ENCODE measurements at places on chromosomes 4 and X. TPM values are rescaled to one million over a fixed set of nuclear protein-coding genes. Genes with fewer than 3 reads are reported as not detected.

GRCh38 chrX:2360731-2361130 lies 140.0 kb downstream of the DHRSX start:
- no peak for DNase-seq
- no peak overlapping the region for H3K27ac ChIP-seq
- H3K27me3 ChIP-seq: no peaks in the 10 kb centered on the region
- no peak overlapping the region for H3K4me3 ChIP-seq

GRCh38 chr4:106315968-106316772 lies at the start of the genes AIMP1 and TBCK:
AIMP1 (plus strand) TSS chr4:106316550; CDS start chr4:106325010, 8,460 bp downstream.
TBCK (minus strand) TSS chr4:106316209; CDS start chr4:106308960, 7,249 bp downstream.
- H3K36me3 ChIP-seq: no peaks in the 10 kb centered on the region
- peak within 1 kb of the TSS; percentile 99 for H3K27ac ChIP-seq
- peaks cover 27% of the 10 kb centered on the region for H3K4me1 ChIP-seq
- peak; percentile 90 for DNase-seq
- H3K27me3 ChIP-seq: no peaks in the 10 kb centered on the region

- no peaks in the 10 kb centered on the region for H3K4me1 ChIP-seq
- H3K36me3 ChIP-seq: no peaks in the 10 kb centered on the region
- no peak for DNase-seq
- no peaks in the 10 kb centered on the region for H3K27me3 ChIP-seq
- H3K4me3 ChIP-seq: no peak overlapping the region
These were observed 48.4 kb downstream of the ZBTB49 start for GRCh38 chr4:4338210-4339001.

GRCh38 chrX:31555506-31555905 lies 483.7 kb upstream of the FTHL17 start:
- no peak overlapping the region for H3K4me3 ChIP-seq
- no peaks in the 10 kb centered on the region for H3K36me3 ChIP-seq
- no peaks in the 10 kb centered on the region for H3K4me1 ChIP-seq
- no peaks in the 10 kb centered on the region for H3K27me3 ChIP-seq
- DNase-seq: no peak
- no peak overlapping the region for H3K27ac ChIP-seq

- no peak overlapping the region for H3K27ac ChIP-seq
- no peak for DNase-seq
- H3K36me3 ChIP-seq: no peaks in the 10 kb centered on the region
- no peaks in the 10 kb centered on the region for H3K27me3 ChIP-seq
These were observed 657.2 kb upstream of the DIAPH2 start for GRCh38 chrX:96027407-96027806.

GRCh38 chrX:153714256-153714655 lies 9.9 kb downstream of the BCAP31 start:
- H3K27me3 ChIP-seq: no peaks in the 10 kb centered on the region
- no peak overlapping the region for H3K27ac ChIP-seq
- H3K36me3 ChIP-seq: peaks cover 18% of the 10 kb centered on the region
- no peak overlapping the region for H3K4me3 ChIP-seq
- no peak for DNase-seq
- no peaks in the 10 kb centered on the region for H3K4me1 ChIP-seq

DNA sequence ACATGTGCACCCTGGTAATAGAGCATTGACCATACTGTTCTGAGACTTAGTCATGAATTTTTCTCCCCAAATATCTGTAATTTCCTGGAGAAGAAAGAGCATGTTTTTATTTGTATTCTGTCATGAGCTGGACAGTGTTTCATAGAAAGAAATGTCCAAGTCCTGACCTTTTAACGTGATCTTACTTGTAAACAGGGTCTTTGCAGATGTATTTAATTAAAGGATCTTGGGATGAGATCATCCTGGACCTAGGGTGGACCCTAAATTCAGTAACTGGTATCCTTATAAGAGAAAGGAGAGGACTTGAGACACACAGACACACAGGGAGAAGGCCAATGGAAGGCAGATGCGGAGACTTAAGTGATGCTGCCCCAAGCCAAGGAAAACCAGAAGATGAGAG lies 3.6 kb downstream of the ADGRA3 start:
- H3K4me1 ChIP-seq: peaks cover 3% of the 10 kb centered on the region
- no peak overlapping the region for H3K27ac ChIP-seq
- no peaks in the 10 kb centered on the region for H3K27me3 ChIP-seq
- DNase-seq: no peak

DNA sequence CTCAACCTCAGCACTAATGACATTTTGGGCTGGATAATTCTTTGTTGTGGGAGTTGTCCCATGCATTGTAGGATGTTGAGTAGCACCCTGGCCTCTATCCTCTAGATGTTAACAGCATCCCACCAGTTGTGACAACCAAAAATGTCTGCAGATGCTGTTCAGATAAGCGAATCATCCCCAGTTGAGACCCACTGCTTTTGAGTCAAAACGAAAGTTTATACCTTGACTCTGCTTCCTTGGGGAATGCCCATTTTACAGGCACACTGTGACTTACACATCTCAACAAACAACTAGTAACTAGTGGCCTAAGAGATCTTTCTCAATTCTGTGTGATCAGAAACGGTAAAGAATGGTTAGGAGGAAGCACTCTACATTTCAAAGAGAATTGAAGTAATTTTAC lies 37.0 kb downstream of the SEPSECS start:
- no peak overlapping the region for H3K4me3 ChIP-seq
- H3K27ac ChIP-seq: no peak overlapping the region
- no peaks in the 10 kb centered on the region for H3K4me1 ChIP-seq
- H3K36me3 ChIP-seq: peaks cover 12% of the 10 kb centered on the region

DNA sequence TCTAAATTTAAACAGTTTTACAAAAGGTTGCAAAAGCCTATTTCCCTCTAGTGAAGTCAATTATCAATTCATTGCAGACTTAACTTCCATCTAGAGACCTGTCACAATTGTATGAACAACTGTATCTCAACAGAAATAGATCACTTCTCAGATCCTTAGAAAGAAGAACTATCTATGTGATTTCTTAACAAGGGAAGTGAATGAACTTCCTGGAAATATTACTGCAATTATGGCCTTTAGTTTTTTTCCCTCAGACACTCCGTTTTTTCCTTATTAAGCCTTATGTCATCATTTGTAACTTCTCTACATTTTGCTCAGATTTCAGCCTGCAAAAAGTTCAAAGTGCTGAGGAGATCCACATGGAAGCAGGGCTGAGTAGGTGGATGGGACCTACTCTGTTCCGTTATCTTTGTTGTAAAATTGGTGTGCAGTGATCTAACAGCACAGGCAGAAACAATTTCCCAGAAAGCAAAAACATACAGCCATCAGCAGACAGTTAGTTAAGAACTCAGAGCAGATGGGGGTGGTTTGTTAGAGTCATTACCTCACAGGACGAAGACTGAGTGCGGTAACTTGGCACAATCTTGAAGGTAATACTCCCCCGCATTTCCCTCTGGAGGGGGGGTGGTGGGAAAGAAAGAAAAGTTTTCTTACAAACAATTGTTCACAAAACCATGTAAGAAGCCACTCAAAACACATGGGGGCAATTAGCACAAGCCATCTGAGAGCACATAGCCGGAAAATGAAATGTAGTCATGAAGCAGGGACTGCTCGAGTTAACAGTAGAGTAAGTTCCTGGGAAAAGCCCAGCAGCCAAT lies 112.3 kb downstream of the NYX start:
- no peak for DNase-seq
- H3K4me1 ChIP-seq: peaks cover 7% of the 10 kb centered on the region
- no peaks in the 10 kb centered on the region for H3K36me3 ChIP-seq
- H3K27me3 ChIP-seq: no peaks in the 10 kb centered on the region

DNA sequence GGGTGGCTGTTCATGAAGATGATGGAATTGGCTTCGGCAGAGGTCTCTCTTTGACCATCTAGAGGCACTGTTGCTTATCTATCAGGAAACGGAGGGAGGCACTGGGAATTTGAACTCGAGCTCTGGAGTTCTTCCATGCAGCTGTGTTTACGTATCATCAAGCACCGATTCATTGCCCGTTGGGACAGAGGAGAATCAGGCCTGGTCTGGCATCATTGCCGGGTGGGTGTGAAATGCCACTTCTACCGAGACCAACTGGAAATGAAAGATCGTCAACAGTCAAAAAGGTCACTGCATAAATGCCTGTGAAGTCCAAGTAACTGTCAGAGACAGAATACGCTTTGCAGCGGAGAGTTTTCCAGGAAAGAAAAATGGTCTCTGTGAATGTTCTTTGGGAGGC lies 166.9 kb downstream of the ASMT start:
- no peaks in the 10 kb centered on the region for H3K4me1 ChIP-seq
- no peak overlapping the region for H3K4me3 ChIP-seq
- no peaks in the 10 kb centered on the region for H3K27me3 ChIP-seq
- no peak overlapping the region for H3K27ac ChIP-seq
- no peaks in the 10 kb centered on the region for H3K36me3 ChIP-seq

DNA sequence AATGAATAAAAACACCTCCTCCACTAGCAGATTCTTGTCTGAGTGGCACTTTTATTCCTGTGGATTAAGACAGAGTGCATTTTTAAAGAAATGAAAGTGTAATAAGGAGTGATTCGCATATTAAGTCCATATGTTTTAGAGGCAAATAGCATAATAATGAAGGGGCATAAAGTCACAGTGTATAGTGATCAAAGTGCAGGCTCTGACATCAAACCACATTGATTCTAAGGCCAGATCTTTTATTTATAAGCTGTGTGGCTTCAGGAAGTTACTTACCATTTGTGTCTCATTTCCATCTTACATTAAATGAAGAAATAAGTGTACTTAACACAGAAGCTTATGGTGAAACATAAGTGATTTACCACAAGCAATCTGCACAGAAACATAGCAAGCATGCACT lies 332.8 kb downstream of the GASK1B start:
- no peak for DNase-seq
- no peaks in the 10 kb centered on the region for H3K4me1 ChIP-seq
- H3K27ac ChIP-seq: no peak overlapping the region
- H3K27me3 ChIP-seq: no peaks in the 10 kb centered on the region
- H3K4me3 ChIP-seq: no peak overlapping the region

GRCh38 chrX:103685396-103685795 lies 1.1 kb downstream of the MORF4L2 start:
- peaks cover 16% of the 10 kb centered on the region for H3K36me3 ChIP-seq
- H3K27ac ChIP-seq: peak overlapping the region; percentile 99
- no peak for DNase-seq
- H3K4me1 ChIP-seq: peaks cover 15% of the 10 kb centered on the region

- no peak overlapping the region for H3K4me3 ChIP-seq
- no peak for DNase-seq
- H3K36me3 ChIP-seq: no peaks in the 10 kb centered on the region
- no peaks in the 10 kb centered on the region for H3K27me3 ChIP-seq
These were observed 206.7 kb upstream of the LEF1 start for GRCh38 chr4:108375434-108375833.

GRCh38 chr4:40980318-40980883 lies 230.6 kb downstream of the NSUN7 start:
- no peak overlapping the region for H3K4me3 ChIP-seq
- H3K4me1 ChIP-seq: no peaks in the 10 kb centered on the region
- no peaks in the 10 kb centered on the region for H3K36me3 ChIP-seq
- H3K27me3 ChIP-seq: no peaks in the 10 kb centered on the region

- H3K36me3 ChIP-seq: no peaks in the 10 kb centered on the region
- no peaks in the 10 kb centered on the region for H3K4me1 ChIP-seq
- no peak for DNase-seq
- H3K27ac ChIP-seq: no peak overlapping the region
- H3K4me3 ChIP-seq: no peak overlapping the region
- no peaks in the 10 kb centered on the region for H3K27me3 ChIP-seq
These were observed 334.5 kb downstream of the GALNTL6 start for GRCh38 chr4:172147687-172148086.

GRCh38 chrX:42585842-42586621 lies 191.9 kb downstream of the PPP1R2C start:
- DNase-seq: peak; percentile 18
- no peak overlapping the region for H3K27ac ChIP-seq
- no peaks in the 10 kb centered on the region for H3K27me3 ChIP-seq
- no peak overlapping the region for H3K4me3 ChIP-seq
- no peaks in the 10 kb centered on the region for H3K4me1 ChIP-seq

- H3K36me3 ChIP-seq: no peaks in the 10 kb centered on the region
- H3K27me3 ChIP-seq: no peaks in the 10 kb centered on the region
- H3K27ac ChIP-seq: no peak overlapping the region
- no peak overlapping the region for H3K4me3 ChIP-seq
- no peaks in the 10 kb centered on the region for H3K4me1 ChIP-seq
These were observed 210.1 kb downstream of the KDR start for GRCh38 chr4:54915276-54915675.

DNA sequence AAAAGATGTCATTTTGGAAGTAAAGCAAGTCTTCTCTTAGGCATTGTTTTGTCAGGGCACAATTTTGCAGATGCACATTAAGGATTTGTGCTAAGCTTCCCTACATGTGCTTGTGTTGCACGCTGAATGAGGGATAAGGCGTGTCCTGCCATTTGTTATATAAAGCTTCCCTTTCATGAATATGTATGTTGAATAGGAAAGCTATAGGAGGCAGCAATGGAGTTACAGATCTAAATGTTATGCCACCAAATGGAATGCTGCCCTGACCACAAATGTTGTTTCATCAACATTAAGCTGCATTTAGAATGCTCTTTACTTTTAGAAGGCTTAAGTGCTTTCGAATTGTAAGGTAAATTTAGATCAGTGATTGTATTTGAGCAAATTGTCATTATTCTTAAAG lies 20.9 kb downstream of the SGMS2 start:
- no peaks in the 10 kb centered on the region for H3K4me1 ChIP-seq
- no peak overlapping the region for H3K4me3 ChIP-seq
- no peaks in the 10 kb centered on the region for H3K27me3 ChIP-seq
- H3K27ac ChIP-seq: no peak overlapping the region

GRCh38 chr4:117529401-117529800 lies 444.0 kb upstream of the TRAM1L1 start:
- no peaks in the 10 kb centered on the region for H3K27me3 ChIP-seq
- no peak for DNase-seq
- no peak overlapping the region for H3K27ac ChIP-seq
- no peaks in the 10 kb centered on the region for H3K4me1 ChIP-seq
- no peaks in the 10 kb centered on the region for H3K36me3 ChIP-seq

DNA sequence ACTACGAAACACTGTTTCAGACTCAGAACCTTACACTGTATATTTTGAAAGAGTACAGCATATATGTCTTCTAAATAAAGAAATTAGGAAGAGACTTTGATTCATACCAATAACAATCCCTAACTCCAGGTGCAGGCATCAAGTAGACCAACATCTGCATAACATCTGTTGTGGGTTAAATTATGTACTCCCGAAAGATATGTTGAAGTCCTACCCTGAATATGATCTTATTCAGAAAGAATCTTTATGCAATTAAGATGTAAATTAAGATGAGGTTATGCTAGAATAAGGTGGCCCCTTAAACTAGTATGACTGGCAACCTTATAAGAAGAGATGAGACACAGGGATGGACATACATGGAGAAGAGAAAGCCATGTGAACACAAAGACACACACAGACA lies 117.9 kb downstream of the INPP4B start:
- no peak for DNase-seq
- H3K4me1 ChIP-seq: peaks cover 4% of the 10 kb centered on the region
- no peak overlapping the region for H3K4me3 ChIP-seq
- H3K36me3 ChIP-seq: no peaks in the 10 kb centered on the region

The SPATA4 gene
- not detected for total RNA-seq

The SLC16A2 gene
- 0.46 TPM for total RNA-seq

The FREM3 gene
- not detected for total RNA-seq

The EIF4E gene
- 168 TPM for total RNA-seq

The DNAAF6 gene
- not detected for total RNA-seq

The AFF2 gene
- 0.27 TPM for total RNA-seq

The P2RY4 gene
- total RNA-seq: not detected

The CAPN6 gene
- not detected for total RNA-seq

The FAM149A gene
- total RNA-seq: 0.46 TPM

The STATH gene
- not detected for total RNA-seq

The GC gene
- not detected for total RNA-seq

The DUSP9 gene
- total RNA-seq: 0.09 TPM
